CD8-positive, alpha-beta memory T cell (primary cell): ENCODE measurements at places on chromosomes 13 and 19. TPM values are rescaled to one million over a fixed set of nuclear protein-coding genes. Genes with fewer than 3 reads are reported as not detected.

DNA sequence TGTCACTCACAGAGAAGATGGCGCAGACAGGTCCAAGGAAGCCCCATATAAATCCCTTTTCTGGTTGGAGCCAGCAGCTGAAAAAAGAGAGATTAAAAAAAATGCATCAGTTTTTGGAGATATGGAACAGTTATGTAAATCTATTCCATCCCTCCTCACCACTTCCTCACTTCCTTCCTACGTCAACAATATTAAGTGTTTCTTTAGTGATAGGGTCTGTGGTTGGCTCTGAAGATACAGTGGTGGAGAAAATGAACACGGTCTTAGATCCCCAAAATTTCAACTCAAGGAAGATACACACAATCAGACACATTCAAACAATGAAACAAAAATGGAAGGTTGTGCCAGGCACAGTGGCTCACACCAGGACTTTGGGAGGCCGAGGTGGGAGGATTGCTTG, 31.5 kb downstream of the ADGRE2 start:
- DNase-seq, result no peak

GRCh38 chr19:33050110-33050509, 14.6 kb downstream of the RHPN2 start:
- DNase-seq, result no peak

DNA sequence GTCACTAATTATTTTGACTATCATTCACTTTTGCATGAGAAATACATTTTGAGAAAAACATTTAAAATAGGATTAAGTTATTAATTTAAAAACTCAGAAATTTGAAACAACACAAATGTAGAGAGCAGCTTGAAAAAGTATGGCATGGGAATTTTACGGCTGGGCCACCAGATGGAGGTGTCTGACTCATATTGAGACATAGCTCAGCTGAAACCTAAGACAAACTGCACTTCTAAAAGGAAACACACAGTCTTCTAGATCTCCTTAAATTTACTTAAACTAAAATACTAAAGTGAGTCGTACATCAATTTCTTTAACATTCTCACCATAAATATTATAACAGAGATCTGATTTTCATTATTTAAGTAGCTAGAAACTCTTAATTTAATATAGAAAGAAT, 41.9 kb upstream of the POSTN start:
- DNase-seq, result no peak

DNA sequence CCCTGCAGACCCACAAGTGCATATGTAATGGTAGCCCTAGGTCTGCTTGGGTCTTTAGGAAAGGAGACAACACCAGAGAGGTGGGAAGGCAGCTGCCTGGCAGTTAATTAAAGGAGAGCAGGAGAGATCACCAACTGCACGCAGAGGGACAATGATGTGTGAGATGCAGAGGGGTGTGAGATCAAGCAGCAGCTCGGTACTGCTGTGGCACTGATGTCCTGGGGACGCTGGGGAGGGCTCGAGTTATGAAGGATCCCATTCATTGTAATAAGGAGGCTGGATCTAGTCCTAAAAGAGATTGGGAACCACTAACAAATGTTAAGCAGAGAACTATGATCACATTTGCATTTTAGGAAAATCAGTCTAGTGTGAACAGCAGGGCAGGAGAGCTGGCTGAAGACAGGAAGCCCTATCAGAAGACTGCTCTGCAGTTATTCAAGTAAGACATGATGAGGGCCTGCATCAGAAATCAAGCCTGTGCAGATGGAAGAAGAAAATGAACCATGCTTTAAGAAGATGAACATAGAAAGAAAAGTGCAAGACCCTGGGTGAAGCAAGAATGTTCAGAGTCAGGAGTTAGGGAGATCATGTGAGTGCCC, 80.4 kb downstream of the DLEU7 start:
- DNase-seq, result no peak

- no peak for DNase-seq
These were observed 177.3 kb downstream of the COL4A1 start for GRCh38 chr13:110129539-110130186.

Gene SLC46A3
- 4.9 TPM for total RNA-seq

DNA sequence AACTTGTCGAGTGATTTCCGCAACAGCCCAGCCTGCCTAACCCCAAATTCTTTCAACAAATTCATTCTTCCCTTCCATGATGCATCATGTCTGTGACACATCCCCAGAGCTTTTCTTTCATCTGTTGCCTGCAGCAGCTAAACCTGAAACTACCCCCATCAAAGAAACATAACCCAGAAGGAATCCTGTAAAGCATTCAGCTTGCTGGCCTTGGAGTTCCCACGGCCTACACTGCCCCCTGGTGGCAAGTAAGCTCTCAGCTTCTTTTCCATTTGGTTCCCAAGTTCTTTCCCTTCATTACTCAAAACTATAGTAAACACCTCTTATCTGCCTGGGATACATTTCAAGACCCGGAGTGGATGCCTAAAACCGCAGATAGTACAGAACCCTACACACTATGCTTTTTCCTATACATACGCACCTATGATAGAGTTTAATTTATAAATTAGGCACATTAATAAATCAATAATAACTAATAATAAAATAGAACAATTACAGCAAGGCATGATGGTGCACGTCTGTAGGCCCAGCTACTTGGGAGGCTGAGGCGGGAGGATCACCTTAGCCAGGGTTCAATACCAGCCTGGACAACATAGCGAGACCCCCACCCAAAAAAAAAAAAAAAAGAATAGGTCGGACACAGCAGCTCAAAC, 7.4 kb downstream of the ETHE1 start:
- peak; percentile 73 for DNase-seq

GRCh38 chr19:46963093-46963734, 56.4 kb upstream of the NPAS1 start:
- DNase-seq, result no peak

DNA sequence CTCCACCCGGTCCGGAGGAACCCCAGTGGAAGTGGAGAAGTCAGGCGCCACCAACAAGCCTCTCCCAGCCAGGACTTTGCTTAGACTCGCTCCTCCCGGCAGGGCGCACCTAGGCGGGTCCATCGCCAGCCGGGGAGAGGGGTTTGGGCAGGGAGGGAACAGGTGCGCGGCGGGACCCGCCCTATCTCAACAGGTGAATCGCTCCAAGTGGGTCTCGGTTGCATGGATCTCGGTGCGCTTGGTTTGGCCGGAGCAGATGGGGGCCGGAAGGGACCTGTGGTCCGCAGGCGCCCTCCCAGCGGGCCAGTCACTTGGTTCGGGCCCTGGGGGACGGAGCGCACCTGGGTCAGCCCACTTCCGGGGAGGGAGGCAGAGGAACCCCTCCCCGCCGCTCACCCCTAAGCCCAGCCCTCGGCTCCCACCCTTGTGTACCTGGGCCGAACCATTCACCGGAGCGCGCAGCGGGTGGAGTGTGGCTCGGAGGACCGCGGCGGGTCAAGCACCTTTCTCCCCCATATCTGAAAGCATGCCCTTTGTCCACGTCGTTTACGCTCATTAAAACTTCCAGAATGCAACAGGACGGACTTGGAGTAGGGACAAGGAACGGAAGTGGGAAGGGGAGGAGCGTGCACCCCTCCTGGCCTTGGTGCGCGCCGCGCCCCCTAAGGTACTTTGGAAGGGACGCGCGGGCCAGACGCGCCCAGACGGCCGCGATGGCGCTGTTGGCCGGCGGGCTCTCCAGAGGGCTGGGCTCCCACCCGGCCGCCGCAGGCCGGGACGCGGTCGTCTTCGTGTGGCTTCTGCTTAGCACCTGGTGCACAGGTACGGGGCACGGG, at the start of gene LSR:
TSS of gene LSR (plus strand) at position 693 of the 836 bp plus-strand sequence. CDS start at position 714, 21 bp downstream.
- DNase-seq, result peak; percentile 56

DNA sequence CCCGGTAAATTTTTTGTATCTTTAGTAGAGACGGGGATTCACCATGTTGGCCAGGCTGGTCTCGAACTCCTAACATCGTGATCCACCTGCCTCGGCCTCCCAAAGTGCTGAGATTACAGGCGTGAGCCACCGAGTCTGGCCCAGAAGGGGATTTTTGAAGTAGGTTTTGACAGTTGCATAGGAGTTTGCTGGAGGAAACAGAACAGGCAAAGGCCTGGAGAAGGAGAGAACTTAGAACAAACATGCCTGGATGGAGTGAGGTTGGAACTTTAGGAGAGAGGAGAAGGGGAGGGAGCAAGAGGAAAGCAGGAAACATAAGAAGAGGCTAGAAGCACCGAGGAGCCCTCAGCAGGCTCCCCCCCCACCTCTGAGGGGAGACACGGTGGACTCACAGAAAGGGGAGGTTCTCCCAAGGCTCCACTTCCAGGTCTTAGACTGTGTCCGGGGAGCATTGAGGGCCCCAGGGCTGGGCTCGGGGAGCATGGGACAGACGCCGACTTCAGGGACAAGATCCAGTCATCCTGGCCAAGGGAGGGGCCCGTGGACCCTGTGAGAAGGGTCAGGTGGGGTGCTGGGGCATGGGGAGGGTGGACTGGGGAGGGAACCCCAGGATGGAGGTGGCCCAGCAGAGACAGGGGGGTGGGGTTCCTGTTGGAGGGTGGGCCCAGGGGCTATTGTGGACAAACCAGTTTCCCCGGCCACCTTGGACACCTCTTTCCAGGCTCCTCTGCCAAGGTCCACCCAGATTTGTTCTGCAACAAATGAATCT, 1.8 kb upstream of the FBN3 start:
- DNase-seq, result no peak

DNA sequence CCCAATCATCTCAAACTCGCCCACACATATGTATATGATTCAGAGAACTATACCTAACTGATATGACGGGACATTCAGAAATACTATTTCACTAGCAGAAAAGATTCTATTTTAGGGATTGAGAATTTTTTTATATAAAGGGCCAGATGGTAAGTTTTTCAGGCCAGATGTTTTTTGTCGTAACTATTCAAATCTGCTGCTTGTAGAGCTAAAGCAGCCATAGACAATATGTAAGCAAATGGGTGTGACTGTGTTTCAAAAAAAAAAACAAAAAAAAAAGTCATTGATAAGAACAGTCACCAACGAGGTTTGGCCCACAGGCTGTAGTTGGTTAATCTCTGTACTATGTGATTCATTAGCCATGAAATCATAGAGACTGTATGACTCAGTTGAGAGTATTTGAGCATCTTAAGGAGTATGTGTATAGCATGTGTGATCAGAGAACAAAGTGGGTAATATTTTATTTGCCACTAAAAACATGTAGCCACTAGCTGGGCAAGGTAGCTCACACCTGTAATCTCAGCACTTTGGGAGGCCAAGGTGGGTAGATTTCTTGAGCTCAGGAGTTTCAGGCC, 2724.7 kb downstream of the PCDH9 start:
- DNase-seq, result no peak

GRCh38 chr13:76820759-76821158, 65.4 kb downstream of the KCTD12 start:
- no peak for DNase-seq
